Stimulated activated CD8-positive, alpha-beta memory T cell treated with anti-CD3 and anti-CD28 coated beads, Interleukin-15, amount 100 ng/mL, for 4 hours (primary cell): ENCODE measurements at places on chromosomes 4 and X.

GRCh38 chr4:8504279-8505007 lies 63.9 kb downstream of the TRMT44 start:
- DNase-seq = no peak

DNA sequence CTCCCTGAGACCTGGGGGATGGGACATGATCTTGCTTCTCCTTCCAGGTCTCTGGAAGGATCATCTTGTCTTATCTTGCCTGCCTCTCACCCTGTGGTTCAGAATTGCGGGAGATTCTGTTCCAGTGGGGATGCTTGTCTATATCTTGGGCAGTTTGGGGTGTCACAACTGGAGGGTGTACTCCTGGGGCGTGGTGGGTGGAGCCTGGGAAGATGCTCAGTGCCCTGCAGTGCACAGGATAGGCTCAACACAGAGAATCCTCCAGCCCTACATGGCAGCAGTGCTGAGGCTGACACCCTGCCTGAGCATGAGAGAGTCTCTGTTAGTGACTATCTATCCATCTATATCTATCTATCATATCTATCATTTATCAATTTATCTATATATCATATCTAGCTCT lies 7.7 kb downstream of the P2RY8 start:
- no peak for DNase-seq

DNA sequence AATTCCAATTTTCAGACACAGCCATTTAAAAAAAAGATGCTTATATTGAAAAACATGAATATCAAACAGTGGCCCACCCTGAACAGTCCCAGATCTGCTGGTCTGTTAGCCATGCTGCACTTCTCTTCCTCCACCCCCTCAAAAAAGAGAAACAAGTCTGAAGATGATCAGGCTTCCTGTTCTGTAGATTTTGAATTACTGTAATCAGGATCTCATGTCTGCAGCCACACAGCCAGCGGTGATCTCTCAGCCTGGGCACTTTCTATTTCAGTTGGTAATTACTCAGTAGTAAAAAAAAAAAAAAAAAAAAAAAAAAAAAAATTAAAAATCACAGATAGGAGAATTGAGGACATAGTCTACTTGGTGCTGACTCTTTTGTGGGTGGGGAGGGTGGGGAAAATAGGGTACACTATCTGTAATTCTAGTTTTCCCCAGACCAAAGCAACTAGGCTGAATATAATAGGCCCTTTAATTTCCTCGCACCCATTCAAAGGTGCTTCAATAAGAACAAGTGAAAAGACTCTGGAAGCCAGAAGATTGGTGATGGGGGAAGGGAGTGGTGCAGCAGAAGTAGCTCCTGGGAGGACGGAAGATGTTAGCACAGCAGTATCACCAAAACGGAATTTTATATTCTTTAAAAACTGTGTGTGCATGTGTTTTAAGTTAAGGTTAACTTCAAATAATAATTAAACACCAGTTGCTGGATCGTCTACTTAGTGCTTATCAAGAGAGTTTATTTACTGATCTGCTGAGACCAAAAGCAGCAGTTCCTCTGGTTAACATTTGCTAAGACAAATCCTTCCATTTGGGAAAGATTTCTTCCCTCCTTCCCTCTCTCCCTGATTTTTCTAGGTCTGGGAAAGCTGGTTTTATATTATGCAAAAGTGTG lies 47.0 kb downstream of the SPRY1 start:
- DNase-seq = no peak

DNA sequence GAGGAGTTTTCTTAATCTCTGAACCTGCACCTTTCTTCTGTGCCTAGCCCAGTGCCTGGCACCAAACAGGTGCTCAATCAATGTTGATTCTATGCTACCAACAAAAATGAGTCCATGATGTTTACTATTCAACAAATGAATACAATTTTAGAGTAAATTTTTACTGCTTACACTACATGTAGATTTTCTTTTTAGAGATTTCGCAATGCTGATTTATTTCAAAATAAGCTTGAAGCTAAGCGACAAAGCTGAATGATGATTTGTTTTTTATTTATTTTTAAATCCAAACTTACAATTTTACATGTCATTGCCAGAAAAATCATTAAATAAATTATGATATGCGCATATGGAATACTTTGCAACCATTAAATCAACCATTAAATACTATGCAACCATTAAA lies 55.7 kb downstream of the AR start:
- DNase-seq = no peak

DNA sequence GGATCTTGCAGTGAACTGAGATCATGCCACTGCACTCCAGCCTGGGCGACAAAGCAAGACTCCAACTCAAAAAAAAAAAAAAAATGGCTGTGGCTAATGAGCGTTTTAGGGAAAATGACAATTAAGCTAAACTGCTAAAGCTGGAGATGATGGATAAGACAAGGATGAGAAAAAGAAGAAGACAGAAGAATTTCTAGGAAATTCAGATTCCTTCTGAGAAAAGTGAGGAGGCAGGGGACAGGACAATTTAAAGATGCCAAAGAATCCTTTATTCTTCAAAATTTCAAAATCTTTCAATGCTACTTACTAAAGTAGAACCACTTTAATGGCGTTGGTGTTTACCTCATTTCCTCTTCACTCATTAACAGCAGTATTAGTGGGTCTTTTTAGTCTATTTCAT lies 7.7 kb downstream of the PALLD start:
- DNase-seq = no peak

- no peak for DNase-seq
These were observed 33.7 kb downstream of the CLOCK start for GRCh38 chr4:55512922-55513571.

- no peak for DNase-seq
These were observed 5.9 kb downstream of the APOO start for GRCh38 chrX:23901805-23902204.

DNA sequence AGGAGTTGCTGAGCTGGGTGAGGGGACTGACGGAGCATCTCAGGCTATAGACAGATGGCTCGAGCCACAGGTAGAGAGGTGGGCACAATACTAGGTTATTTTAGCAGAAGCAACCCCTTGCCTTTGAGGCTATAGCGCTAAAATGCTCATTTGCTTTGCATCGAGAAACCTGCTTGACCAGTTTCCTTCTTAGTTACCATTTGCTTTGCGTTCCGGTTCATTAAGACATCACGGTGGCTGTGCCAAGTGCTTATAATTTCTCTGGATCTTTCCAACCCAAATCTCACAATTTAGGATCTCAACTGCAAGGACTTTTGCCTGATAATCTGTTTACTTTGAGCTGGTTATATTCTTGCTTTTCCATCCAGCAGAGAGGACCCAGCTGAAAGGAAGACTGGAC lies 40.8 kb downstream of the DLG3 start:
- no peak for DNase-seq

GRCh38 chr4:14269824-14270223 lies 642.3 kb upstream of the BOD1L1 start:
- DNase-seq = no peak
